ENCODE measurements at places on chromosomes 6 and 20.

- no peak for DNase-seq
These were observed 105.3 kb upstream of the BMP5 start for GRCh38 chr6:55980627-55981211.

DNA sequence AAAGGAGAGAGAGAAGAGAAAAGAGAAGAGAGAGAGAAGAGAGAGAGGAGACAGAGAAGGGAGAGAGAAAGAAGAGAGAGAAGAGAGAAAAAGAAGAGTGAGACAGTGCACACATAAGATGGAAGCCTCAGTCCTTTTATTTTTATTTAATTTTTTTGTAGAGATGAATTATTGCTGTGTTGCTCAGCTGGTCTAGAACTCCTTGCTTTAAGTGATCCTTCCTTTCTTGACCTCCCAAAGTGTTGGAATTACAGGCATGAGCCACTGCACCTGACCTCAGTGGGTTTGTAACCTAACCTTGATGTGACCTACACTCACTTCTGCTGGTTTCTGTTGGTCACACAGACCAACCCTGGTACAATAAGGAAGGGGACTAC lies 6.3 kb upstream of the CD40 start:
- no peak for DNase-seq

GRCh38 chr6:154995254-154996015 lies at the start of gene TIAM2:
TSS of gene TIAM2 (plus strand) at chr6:154995315. CDS start at chr6:155129224, 133,909 bp downstream.
- no peak for DNase-seq

DNA sequence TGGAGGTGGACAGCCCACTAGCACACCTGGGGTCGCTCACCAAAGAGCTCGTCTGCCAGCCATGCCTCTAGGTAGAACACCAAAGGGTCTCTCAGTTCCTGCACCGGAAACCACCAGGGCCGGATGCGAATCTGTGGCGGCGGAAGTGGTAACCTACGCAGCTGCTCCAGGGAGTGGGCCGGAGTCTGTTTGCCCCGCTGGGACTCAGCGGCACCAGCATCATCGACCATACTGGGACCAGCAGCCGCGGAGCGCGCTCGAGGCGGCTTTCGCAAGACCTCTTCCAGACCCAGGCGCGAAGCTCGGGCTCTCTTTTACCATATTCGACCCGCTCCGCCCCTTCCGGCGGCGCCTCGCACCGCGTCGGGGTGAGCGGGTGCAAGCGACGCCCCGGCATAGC lies at the start of gene OOEP:
Gene OOEP, minus strand, starts transcription at position 335 of the 400 bp plus-strand sequence. Its CDS starts 105 bp downstream, at position 230.
- no peak for DNase-seq

DNA sequence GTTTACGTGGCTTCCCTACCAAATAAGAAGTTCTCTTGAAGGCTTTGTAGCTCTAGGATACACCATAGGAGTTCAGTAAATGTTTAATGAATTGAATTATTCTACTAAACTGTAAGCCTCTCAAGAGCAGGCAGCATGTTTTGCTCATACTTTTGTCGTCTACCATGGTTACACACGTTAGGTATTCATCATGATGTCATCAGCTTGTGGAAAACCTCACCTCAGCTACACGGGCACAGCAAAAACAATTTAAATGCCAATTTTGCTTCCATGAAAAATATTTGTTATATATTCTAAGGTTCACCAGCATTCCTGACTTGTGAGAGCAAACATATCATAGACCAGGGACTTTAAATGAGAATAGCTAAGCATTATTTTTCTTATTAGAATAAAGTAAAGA lies 16.7 kb downstream of the NCOA5 start:
- no peak for DNase-seq

GRCh38 chr20:56630086-56630493 lies 984 bp downstream of the TFAP2C start:
- no peak for DNase-seq

GRCh38 chr6:91149246-91149955 lies 562.5 kb upstream of the MAP3K7 start:
- no peak for DNase-seq

DNA sequence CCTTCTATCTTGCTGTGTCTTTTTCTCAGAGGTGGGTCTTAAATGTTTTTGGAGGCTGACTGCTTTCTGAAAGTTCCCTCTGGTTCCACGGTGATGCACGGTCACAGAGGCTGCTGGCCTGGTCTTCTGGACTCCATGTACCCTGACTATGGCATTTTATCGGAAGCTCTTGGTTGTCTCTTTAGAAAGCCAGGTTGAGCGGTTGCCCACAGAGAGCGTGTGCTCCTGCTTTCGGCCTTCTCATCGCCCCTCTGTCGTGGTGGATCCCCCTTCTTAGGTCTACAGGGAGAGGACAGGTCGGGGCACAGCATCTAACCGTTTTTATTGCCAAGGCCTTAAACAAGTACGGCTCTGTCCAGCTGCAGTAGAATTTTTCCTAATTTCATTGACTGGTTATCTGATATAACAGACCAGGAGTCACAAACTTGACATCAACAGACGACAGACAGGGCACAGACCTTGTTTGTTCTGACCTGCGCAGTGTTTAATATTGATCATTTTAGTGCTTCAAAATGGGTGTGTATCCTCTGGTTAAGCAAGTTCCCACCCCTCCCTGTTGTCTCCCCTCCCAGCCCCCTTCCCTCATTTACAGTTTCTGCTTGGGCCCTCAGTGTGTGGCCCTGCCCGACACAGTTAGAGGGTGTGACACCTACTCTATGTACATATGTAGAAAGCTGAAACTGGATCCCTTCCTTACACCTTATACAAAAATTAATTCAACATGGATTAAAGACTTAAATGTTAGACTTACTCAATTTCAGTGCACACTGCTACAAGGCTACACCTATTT lies 24.7 kb downstream of the SYTL3 start:
- DNase-seq = no peak

DNA sequence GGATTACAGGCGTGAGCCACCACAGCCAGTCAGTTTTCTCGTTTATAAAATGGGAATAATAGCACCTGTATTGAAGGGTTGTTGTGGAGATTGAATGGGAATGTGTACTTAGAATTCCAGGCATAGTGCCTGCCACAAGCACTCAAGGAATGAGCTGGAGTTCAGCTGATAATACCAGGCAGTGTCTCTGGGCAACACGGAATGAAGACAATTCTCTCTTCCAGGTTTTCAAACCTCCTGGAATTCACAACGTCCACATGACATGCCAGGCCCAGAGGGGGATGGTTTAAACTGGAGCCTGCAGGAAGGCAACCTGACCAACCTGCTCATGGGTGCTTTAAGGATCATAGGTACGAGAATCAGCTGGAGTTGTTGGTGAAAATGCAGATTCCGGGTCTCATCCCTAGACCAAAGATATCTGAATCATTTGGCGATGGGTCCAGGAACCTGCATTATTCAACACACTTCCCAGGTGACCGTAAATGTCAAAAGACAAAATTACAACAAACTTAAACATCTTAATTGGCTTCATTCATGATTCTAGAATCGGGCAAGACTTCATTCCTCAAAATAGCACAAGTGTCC lies 1.9 kb upstream of the PTPN1 start:
- no peak for DNase-seq

- DNase-seq = no peak
These were observed 24.5 kb upstream of the PIM1 start for GRCh38 chr6:37145443-37145842.

- DNase-seq = no peak
These were observed 8.4 kb downstream of the LRP11 start for GRCh38 chr6:149855741-149856140.

DNA sequence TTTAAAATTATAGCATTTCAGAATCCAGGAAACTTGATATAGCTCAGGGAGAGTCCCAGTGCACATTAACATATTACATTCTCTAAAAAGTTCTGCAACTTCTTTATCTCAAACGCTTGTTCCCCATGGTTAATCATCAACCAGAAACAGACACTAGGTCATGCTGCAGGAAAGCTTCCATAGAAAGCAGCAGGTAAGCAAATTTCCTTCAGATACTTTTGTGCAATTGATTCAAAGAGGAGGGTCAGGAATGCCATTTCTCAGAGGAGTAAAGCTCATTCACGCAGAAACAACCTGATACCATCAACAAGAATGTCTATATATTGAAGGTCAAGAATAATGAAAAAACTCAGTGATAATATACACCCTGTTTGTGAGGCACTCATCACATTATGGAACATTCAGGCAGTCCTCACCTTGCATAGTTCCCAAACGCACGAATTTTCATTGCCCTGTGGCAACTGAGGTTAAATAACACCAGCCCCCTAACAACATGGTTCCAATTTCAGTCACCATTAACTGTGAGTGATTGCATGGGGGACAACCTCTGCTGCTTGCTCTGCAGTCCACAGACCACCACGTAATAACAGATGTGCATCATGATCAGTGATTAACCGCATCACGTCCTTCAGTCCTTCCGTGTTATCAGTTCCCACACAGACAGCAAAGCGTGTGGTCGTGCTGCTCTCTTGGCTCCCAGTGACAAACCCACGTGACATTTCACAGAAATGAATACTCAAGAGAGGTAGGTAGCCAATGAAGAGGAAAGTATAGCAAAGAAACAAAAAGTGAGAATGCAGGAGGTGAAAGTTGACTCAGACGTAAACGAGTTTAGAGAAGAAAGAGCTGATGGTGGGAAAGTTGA lies 95.7 kb downstream of the LY86 start:
- DNase-seq = no peak

- DNase-seq = no peak
These were observed 31.1 kb upstream of the GLP1R start for GRCh38 chr6:39017547-39017880.

- DNase-seq = no peak
These were observed 133.3 kb upstream of the FOXQ1 start for GRCh38 chr6:1178590-1178989.

DNA sequence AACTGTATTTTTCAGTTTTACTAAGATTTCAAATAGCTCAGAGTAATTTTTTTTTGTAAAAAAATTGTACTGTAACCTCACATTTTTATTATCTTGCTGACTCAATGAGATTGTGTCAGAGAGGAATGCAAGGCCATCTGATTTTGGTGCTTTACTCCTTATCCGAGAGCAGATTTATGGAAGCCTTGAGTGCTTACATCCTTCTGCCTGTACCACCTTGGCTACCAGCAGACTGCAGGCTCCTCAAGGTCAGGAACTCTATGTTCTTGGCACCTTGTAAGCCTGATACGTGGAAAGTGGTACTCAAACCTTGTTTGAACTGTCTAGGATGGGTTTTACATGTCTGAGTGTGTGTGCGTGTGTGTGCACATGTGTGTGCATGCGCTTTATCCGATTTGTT lies 80.1 kb upstream of the MLIP start:
- DNase-seq = no peak

GRCh38 chr6:106252687-106253086 lies 72.9 kb downstream of the ATG5 start:
- DNase-seq = no peak

DNA sequence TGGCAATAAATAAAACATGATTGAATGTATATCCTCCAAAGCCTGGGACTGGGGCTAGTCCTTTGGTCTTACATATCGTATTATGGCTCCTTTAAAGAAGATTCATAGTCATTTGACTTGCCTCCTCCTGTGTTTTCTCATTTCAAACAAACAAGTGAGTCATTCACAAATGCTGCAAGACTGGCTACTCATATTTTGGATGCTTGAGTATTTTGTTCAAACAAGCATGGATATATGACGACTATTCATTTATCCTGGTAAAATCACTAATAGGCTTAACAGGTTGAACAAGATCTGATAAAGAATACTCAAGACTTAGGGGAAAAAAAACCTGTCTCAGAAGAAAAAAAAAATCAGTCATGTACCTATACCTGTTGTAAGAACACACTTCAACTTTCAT lies 111.1 kb upstream of the CCDC28A start:
- DNase-seq = no peak

DNA sequence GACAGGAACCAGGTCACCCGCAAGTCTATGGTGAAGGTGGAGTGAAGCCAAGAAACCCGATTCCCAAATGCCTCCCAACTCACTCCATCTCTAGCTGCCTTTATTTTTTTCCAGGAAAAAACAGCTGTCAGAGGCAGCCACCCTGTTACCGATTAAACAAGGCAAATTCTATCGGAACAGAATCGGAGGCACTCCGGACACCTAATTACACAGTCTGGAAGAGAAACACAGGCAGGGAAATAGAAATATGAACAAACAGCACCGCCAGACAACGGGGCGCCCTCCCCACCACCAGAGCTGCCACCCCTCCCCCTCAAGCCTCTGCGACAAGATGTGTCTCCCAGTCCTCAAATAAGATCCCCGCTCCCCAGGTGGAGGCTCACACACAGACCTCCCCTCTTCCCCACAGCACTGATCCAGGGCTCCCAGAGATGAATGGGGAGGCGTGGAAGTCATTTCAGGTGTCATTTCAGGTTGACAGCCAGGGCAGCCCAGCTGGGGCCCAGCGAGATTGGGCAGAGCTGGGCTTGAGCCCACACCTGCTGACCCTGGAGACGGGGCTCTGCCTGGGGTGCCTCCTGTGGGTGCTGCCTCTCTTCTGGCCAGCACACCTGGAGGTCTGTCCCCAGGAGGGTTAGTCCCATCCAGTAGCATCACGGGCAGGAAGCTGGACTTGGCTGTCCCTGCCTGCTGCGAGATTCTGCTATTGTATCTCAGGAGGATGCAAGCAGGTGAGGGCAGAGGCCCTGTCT lies 19.8 kb upstream of the VSTM2L start:
- DNase-seq = no peak

DNA sequence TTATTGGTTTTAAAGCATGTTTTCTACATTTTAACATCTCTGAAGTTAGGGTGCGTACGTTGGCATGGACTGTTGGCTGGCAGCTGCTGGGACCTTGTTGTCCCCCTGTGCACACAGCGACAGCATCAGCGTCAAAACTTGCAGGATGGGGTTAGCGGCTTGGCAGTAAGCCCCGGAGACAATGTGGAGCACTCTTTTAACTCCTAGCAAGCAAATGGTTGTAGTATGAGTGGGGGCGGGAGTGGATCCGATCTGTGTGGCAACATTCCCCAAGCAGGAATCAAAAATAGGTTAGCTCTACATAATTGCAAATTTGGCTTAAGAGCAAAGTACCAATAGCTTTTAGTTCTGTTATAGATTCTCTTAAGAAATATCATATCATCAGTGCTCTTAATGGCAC lies 70.1 kb downstream of the NRN1 start:
- DNase-seq = no peak

- DNase-seq = no peak
These were observed 76.9 kb downstream of the FIG4 start for GRCh38 chr6:109767961-109768360.

DNA sequence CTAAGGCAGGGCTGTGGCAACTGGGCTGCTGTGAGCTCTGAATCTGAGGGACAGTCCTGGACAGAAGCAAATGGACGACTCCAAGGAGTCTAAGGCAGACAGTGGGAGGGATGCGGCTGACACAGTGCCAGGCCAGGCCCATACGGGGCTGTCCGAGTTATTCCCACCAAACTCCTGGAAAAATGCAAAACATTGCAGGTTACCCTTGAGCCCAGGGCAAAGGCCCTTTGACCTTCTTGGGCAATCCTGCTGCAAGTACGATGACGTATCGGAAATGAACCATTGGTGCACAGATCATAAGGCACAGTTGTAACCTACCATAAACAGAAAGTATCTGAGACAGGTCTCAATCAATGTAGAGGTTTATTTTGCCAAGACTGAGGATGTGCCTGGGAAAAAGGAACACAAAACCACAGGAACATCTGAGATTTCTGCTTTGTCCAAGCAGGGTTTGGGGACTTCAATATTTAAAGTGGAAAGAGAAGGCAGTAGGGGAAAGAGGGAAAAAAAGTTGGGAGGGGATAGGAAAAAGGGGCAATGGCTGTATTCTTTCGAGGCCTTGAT lies 118.9 kb downstream of the DACT2 start:
- DNase-seq = no peak

- no peak for DNase-seq
These were observed 35.5 kb downstream of the PPP1R16B start for GRCh38 chr20:38840894-38841470.

GRCh38 chr6:14638906-14639761 lies 521.6 kb downstream of the CD83 start:
- DNase-seq = no peak

GRCh38 chr6:26285143-26286134 lies 79.6 kb upstream of the BTN3A2 start:
- DNase-seq = peak; percentile 86

Measured in activated T-helper 1 cell treated with Interleukin-2 at 50 U/mL for 16 hours (primary cell).